Activated CD4-positive, alpha-beta T cell treated with anti-CD3 and anti-CD28 coated beads, Interleukin-2, amount 10 ng/mL, durations not matched to agents 7 days and 5 days (primary cell): ENCODE measurements at places on chromosomes 16 and 17. TPM values are rescaled to one million over a fixed set of nuclear protein-coding genes. Genes with fewer than 3 reads are reported as not detected.
A peak's percentile ranks its signal among the peaks of the same experiment; 100 is the strongest.

DNA sequence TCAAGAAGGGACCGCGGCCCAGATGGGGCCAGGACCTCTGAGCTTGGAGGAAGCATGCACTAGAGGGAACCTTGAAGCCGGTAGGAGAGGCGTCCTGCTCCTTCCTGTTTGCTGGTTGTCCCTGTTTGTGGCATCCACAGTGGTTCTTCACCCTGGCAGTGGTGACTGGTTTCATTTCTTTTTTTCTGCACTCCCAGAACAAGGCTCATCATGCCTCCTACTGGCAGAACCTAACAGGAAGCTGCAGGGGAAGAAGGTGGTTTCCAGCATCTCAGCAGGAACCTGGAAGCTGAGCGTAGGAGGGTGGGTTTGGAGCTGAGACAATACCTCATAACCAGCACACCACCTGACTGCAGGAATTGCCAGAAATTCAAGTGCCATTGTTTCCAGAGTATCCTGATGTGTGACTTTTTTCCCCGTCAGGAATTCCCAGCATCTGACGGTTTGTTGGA lies 5.8 kb downstream of the TMEM231 start:
- peak; percentile 54 for DNase-seq

DNA sequence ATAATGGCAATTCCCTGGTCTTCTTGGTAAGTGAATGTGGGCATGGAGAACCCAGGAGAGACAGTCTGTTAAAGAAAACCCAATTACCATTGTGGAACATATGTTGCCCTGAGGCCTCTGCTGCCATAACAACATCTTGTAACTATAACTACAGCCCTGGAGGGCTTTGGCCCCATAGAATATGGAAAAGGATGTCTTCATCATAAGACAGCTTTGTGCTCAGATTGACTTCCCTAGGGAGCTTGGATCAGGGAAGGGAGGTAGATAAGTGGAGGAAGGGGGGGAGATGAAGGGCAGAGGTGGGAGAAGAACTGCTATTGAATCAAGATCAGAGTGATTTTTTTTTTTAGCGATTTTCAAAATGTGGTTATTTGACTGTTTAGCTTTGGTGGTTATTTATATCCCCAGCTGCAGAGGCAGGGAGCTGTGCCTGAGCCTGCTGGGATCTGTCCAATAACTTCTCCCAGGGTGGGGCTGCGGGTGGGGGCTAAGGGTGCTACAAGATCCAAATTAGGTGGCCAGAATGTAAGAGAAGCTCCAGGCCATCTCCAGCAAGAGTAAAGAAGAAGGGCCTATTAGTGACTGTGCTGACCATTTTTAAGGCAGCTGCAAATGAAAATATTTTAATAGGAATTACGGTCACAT lies 5.3 kb upstream of the KAT7 start:
- DNase-seq: no peak

DNA sequence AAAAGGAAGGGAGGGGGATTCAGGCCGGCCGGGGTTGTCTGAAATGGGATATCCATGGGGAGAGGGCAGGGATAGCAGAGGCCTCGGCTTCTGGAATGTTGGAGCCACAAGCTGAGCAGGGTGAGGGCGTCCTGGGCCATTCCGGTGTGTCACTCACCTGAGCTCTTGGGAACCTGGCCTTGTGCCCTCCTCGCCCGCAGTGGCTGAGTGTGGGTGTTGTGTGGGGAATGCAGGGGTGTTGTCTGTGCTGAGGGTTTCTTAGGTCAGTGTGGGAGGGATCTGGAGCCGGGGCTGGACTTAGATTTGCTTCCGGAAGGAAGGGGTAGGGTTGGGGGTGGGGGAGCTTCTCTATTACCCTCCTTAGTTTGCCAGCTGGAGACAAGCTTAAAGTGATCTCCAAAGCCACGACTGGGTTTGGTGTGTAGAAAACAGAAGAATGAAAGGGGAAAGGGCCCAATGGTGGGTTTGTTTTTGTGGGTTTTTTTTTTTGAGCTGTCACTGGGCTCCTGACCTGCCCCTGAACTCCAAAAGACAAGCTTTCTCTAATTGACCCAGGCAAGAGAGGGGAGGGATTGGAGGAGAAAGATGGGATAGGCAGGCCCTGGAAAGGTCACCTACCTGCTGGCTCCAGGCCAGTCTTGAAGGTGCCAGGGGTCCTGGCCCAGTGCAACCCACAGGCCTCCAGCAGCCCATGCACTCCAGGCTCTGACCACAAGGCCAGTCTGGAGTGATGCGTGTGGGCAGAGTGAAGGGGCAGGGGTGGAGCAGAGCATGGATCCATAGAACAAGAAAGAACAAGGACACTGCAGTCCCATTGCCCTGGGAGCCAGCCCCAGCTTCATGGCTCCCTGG lies at the start of gene SULT1A2:
TSS of gene SULT1A2 (minus strand) at position 211 of the 852 bp plus-strand sequence. CDS start 1,120 bp downstream, outside the sequence.
- no peak for DNase-seq

DNA sequence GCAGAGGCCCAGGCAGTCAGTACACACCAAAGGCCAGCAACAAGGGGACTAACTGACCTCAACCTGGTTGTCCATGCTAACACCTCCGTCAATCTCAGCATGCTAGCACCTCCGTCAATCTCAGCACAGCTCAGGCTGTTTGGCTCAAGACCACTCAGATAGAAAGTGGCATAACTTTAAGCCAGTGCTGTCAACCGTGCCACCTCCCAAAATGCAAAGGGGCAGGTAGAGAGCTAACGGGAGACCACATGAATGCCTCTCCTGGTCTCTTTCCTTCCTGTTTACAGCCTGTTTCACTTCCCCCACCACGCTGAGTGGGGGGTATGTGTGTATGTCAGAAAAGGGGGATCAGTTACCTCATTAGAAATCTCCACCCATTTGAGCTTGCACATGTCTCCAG lies 3.3 kb downstream of the UBTF start:
- peak; percentile 72 for DNase-seq

GRCh38 chr17:68061512-68062313 lies 26.2 kb downstream of the KPNA2 start:
- no peak for DNase-seq

- no peak for DNase-seq
Observed at GRCh38 chr17:68569346-68569745, 31.8 kb downstream of the FAM20A start.

- no peak for DNase-seq
Observed at GRCh38 chr16:81940781-81941560, 70.3 kb downstream of the SDR42E1 start.

DNA sequence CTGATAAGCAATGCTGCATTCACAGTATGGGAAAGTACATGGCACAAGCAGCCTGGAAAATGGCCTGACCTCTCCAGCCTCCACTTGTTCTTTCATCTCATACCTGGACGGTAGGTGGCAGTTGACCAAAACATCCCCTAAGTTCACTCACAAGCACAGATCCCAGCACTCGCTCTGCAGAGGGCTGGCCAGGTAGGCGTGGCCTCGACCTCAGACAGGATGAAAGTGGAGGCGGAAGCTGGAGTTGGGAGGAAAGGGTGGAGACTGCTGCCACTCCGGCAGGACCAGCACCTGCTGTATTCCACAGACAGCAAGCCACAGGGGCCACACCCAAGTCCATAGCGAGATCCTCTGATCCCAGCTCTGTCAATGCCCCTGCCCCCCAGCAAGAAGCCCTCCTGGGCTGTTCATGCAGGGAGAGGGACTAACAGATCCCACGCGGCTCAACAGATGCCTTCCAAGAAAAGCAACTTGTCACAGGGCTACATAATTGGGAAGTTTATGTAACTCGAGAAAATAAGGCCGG lies 31.3 kb downstream of the ZCCHC14 start:
- peak; percentile 18 for DNase-seq

- DNase-seq: no peak
Observed at GRCh38 chr17:6381526-6382465, 53.1 kb downstream of the AIPL1 start.

GRCh38 chr17:60154616-60155426 lies 5.0 kb downstream of the CA4 start:
- DNase-seq: no peak

DNA sequence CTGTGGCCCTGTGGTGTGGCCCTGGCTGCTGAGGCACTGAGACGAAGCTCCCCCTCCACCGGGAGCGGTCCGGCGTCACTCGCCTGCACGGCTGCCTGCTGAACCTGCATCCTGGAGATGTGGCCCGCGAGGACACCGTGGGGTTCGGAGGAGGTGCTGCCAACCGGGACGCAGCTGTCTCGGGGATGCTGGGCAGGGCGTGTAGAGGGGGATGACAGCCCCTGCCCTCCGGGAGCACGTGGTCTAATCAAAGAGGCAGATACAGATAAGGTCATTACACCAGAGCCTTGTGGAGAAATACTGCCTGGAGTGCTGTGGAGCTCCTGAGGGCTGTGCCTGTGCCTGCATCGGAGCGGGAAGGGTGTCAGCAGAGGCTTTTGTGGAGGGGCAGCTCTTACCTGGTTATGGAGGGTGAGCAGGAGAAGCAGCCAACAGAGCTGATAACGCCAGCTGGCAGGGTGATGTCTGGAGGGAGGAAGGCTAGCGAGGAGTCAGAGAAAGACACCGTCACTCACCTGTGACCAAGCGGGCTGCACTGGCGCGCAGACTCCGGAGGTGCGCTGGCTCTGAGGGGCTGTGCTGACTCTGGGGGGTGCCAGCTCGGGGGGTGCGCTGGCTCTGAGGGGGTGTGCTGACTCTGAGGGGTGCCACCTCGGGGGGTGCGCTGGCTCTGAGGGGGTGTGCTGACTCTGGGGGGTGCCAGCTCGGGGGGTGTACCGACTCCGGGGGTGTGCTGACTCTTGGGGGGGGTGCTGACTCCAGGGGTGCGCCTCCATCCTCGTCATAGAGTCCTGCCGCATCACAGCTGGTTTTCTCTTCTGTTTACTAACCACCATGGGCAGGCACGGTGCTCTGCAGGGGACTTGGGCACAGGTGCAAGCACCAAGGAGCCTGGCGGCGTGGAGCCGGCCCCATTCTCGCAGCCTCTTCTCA lies 104.7 kb upstream of the CHMP6 start:
- no peak for DNase-seq

GRCh38 chr17:47732399-47733046 lies 513 bp upstream of the TBX21 start:
- DNase-seq: no peak

DNA sequence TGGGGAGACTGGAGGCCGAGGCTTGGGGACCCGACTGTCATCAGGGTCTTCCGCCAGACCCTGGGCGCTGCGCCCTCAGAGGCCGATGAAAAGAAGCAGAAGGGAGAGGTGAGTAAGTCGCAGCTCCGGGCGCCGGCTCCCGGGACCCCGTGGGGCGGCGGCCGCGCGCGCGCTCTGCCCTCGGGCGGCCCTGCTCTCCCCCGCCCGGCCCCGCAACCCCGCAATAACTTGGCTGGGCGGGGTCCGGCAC lies 392 bp upstream of the ABHD15 start:
- no peak for DNase-seq

The SDR42E2 gene
- total RNA-seq: 0.22 TPM

The PPY gene
- not detected for total RNA-seq

The TM4SF5 gene
- total RNA-seq: not detected

The GRAP gene
- total RNA-seq: 39.2 TPM

The CETP gene
- total RNA-seq: not detected

The RTN4RL1 gene
- total RNA-seq: 0.20 TPM

The UTP4 gene
- total RNA-seq: 51.8 TPM

The PDIA2 gene
- total RNA-seq: not detected

The MILR1 gene
- total RNA-seq: 0.27 TPM
